ENCODE measurements at places on chromosomes 3 and 15. TPM values are rescaled to one million over a fixed set of nuclear protein-coding genes. Genes with fewer than 3 reads are reported as not detected.

GFM1 gene
- total RNA-seq = 40.6 TPM

TYRO3 gene
- total RNA-seq = 1.7 TPM

DNA sequence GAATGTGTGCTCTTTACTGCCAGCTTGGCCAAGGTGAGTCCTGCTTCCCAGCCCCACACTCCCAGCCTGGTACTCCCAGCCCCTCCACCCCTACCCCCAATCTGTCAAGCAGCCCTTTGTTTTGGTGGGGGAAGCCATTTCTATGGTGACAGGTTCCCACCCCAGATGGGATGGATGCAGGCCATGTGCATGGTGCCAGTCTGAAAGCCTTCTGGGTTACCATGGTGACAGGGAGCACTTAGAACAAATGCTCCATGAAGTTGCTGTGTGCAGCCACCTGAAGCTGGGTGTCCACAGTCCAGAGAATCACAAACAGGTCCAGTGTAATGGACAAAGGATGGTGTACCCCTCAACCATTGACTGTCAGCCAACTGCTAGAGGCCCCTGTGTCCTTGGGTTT, 19.1 kb upstream of the VILL start:
- ATAC-seq = no peak

GRCh38 chr15:74777769-74778598, 3.9 kb upstream of the CSK start:
- no peak for ATAC-seq

DNA sequence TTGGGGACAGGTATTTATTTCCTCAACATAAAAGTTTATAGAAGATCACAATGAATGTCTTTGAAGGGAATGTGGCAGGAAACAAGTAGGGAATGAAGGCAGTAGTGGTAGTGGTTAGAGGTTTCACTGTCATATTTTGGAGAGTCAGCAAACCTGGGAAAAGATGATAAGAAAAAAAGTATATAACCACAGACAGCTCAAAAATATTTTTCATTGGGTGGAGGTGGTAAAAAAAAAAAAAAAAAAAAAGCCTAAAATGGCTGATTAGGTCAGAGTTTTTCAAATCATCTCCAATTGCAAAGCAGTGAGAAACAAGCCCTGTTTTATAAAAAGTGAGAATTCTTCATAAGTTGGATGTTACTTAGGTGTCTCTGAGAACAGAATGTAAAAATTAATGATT, 400.0 kb downstream of the LSAMP start:
- ATAC-seq = no peak

DNA sequence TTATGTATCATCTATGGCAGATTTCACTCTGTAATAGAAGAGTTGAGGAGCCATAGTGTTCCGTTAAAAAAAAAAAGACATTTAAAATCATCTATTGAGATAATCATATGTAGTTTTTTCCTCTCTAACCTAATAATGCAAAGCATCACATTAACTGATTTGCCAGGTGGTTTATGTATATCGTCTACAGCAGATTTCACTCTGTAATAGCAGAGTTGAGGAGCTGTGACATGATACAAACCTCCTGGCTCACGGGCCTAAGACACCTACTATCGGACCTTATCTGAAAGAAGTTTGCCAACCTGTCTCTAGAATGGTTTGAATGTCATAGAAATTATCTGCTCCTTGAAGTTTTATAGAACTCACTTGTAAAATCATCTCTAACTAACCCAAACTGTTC, 29.8 kb downstream of the CDCP1 start:
- no peak for ATAC-seq

Measured in activated T-helper 17 cell treated with anti-CD3 and anti-CD28 coated beads, Interleukin-2, amount 50 U/mL, for 72 hours (primary cell).